NCI-H1417 (cell line): ENCODE measurements at places on chromosomes 5 and 9.

- no peak for DNase-seq
Measured at GRCh38 chr5:130237721-130238120, 333.5 kb downstream of the CHSY3 start.

GRCh38 chr5:153534102-153534501 lies 43.6 kb downstream of the GRIA1 start:
- no peak for DNase-seq

DNA sequence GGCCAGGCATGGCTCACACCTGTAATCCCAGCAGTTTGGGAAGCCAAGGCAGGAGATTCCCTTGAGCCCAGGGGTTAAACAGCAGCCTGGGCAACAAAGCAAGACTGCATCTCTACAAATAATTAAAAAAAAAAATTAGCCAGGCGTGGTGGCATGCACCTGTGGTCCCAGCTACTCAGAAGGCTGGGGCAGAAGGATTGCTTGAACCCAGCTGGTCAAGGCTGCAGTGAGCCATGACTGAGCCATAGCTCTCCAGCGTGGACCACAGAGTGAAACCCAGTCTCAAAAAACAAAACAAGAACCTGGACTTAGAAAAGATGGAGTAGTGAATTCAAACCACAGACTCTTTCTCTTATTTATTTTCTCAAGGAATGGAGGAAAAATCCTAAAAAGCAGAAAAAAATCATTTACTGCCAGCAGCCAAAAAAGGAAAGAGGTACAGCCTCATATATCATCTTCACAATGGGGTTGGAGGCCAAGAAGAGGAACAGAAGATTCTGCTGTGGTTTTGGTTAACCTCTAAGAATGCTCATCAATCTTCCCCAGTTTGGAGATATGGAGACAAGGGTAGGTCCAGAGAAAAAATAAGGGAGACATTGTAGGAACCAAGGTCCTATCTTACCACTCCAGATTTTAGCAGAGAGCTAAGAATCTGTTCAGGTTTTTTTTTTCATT lies 40.0 kb upstream of the MYO10 start:
- DNase-seq = no peak

DNA sequence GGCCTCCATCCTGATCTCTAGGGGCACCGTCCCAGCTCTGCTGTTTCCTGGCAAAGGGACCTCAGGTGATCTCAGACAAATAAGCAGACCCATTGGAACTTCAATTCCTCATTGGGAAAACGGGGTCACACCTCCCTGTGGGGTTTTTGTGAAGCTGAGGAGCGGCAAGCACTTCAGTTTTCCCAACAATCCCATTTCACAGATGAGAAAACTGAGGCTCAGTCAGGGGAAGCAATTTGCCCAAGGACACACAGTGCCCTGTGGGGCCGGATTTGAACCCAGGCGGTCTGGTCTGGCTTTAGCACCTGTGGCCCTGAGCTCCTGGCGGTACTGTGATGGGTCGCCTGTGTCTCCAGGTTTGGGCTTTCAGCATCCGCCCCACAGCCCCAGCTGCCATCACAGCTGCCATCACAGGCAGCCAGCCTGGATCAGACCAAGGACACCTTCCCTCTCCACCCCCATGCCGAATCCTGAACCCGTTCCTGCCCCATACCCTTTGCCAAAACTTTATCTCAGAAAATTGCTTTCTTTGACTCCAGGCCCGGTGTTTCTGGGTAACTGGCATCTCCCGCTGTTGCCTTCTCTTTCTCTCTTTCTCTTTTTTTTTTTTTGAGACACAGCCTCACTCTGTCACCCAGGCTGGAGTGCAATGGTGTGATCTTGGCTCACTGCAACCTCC lies 26.4 kb downstream of the NCS1 start:
- no peak for DNase-seq

GRCh38 chr9:97280755-97281330 lies 26.6 kb upstream of the CCDC180 start:
- no peak for DNase-seq
